Activated T-cell treated with anti-CD3 and anti-CD28 coated beads for 24 hours (primary cell): ENCODE measurements at places on chromosomes 2 and 18.

DNA sequence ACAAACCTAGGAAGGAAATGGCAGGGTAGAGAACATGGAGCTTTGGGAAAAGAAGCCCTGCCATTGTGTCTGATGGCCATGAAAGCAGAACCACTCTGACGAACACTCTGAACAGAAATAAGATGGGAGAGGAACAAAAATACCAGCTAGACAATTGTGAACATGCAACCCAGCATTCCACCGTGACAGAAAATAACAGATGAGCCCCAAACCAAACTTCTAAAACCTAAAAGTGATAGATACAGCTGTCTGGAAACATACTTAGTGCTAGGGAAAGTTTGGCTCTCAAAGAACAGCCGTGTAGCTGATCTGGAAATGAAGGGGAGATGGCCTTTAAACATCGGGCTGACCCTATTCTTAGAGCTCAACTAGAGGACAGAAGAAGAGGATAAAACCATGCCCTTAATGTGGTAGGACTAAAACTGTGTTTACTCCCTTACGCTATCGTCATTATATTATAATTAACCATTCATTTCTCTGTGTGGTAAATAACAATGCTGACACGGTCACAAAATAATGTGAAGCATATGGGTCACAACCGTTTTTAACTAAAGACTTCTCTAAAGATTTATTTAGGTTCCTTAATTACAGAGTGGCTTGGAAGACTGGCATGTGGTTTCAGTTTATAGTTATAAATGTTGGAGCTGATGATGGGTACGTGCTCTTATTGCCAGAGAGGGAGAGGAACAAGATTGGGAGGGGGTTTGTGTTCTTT is 80.6 kb downstream of the MYO1B start:
- DNase-seq, result no peak

DNA sequence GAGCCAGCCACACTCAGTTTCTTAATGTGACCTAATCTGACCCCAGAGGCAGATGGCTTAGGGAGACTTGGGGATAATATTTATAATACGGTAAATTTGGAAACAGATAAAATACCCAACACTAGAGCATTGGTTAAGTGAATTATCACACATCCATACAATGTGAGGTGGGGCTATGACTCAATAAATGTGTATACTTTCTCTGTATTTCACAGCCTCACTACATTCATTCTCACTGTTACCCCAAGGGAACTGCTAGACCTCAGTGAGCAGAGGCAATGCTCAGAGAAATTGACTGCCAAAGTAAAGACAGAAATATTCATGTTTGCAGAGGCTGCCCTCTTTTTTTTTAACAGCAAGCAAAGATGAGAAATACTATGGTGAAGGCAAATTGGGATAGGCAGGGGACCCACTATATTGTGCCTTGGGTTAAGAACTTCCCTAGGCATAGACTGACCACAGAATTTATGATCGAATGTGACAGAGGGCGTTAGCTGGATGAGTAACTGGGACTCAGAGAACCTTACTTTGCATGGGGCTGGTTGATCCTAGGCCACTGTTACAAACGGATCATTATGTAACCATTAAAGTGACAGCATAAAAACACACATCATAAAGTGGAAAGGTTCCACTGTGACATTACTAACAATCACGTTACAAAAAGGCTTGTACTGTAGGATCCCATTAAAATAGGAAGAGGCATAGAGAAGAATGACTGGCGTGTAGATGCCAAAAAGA is 246.0 kb upstream of the LYPD1 start:
- no peak for DNase-seq

GRCh38 chr2:53040536-53041229 is 726.9 kb upstream of the CHAC2 start:
- DNase-seq, result no peak

DNA sequence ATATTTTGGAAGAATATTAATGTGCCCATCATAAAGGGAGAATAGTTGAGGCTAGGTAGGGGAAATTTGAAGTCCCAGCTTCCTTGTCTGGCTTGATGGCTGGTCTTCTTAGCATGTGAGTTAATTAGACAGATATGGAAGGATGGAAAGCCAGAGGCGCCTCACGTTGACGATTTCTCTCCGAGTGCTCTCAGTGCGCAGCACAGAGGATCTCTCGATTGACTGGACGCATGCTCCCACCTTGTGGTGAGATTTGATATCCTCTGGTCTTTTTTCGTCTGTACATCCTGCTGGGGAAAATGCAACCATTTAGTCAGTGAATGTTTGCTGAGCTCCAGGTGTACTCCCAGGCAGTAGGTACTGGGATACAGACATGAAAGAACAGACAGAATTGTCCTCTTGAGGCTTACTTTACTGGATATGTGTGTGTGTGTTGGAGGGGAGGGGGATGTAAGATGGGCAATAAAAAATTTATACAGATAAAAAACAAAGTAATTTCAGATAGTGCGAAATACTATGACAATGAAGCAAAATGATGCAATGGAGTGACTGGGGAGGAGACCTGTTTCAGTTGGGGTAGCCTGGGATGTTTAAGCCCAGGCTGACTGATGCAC is 66.9 kb upstream of the ZNG1B start:
- DNase-seq, result peak; percentile 50

GRCh38 chr2:241546771-241547498 is 11.6 kb upstream of the BOK start:
- DNase-seq, result no peak

GRCh38 chr2:73979021-73979420 is 5.7 kb upstream of the TET3 start:
- peak; percentile 62 for DNase-seq

DNA sequence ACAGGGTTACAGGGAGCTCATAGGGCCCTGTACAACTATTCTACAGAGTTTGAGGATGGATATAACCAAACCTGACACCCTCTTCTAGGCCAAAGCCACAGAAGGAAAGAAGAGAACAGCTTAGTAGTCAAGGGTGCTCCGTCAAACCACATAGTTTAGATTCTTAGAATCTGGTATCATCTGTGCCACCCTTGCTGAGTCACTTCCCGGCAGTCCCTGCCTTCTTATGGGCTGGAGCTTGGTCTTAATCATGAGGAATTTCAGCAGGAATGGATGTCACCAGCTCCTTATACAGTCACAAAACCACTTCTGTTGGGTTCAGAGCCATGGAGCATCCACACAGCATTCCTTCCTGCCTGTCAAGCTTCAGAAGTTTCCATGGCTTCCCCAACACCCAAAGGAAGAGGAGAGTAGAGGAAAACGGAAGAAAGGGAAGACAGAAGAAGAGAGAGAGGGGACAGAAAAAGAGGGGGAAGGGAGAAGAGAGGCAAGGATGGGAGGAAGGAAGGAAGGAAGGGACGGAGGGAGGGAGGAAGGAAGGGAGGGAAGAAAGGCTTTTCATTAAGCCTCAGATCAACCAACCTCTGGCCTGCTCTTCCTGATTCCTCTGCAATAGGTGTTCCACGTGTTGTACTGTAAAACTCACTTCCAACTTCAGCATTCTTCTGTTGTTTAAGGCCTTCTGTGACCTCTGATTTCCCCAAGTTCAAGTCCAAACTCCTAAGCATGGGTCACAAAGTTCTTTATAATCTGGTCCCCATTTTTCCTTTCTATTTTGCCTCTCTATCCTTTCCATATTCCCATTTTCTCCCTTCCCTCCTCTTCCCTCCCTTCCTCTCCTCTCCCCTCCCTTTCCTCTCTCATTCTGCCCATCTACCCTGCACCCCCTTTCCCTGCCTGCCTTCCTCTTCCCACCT is 246.1 kb upstream of the TNP1 start:
- no peak for DNase-seq

DNA sequence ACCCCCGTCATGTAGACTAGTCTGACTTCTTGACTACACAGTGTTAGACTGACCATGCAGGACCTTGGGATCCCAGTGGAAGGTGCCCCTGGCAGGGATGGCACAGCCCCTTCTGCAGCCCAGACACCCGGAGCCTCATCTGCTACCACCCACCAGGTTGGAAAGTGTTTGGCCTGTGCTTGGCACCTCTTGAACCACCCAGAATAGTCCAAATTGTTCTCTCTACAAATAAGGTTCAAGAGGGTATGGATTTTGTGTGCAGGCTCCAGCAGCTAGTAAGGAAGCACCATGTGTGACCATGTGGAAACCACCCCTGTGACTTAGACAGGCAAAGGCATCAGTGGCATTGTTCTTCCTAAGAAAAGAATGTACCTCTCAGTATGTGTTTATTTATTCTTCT is 18.4 kb downstream of the L3MBTL4 start:
- no peak for DNase-seq
